ENCODE measurements at places on chromosomes 11 and 22.

- no peak for DNase-seq
Measured at GRCh38 chr11:93487032-93487483, 56.1 kb downstream of the SMCO4 start.

DNA sequence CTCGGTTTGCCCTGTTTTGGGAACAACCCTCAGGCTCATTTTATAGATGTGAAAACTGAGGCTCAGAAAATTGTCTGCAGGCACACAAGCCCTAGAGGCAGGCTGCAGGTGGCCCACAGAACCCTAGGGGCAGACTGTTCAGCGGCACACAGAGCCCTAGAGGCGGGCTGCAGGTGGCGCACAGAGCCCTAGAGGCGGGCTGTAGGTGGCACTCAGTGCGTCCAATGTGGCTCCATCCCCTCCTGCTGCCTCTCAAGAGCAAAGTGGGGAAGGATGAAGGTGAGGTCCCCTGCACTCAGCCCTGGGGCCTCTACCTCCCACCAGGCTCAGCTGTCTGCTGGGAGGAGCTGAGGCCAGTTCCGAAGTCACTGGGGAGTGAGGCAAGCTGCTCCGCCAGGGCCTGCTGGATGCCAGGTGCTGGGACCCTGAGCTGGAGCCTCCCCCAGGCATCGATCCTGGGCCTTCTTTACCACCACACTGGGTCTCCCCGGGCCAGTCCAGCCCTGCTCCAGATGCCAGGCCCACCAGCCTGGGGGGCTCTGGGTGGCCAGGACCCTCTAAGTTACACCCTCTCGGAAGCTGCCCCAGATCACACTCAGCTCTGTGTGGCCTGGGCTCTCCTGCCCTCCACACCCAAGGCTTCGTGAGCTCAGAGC lies 2.3 kb downstream of the ACY3 start:
- DNase-seq, result peak; percentile 46

DNA sequence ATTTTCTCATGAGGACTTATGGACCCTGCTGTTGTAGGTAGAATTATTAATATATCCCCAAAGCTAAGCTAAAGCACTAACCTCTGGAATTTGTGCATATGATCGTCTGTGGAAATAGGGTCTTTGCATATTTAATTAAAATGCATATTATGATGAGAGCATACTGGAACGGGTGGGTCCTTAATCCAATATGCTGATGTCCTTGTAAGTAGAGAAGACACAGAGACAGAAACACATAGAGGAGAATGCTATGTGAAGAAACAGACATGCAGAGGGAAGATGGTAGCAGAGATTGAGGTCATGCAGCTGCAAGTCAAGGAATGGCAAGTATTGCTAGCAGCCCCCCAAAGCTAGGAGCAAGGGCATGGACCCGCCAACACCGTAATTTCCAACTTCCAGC lies 439.2 kb downstream of the LRRC4C start:
- no peak for DNase-seq

DNA sequence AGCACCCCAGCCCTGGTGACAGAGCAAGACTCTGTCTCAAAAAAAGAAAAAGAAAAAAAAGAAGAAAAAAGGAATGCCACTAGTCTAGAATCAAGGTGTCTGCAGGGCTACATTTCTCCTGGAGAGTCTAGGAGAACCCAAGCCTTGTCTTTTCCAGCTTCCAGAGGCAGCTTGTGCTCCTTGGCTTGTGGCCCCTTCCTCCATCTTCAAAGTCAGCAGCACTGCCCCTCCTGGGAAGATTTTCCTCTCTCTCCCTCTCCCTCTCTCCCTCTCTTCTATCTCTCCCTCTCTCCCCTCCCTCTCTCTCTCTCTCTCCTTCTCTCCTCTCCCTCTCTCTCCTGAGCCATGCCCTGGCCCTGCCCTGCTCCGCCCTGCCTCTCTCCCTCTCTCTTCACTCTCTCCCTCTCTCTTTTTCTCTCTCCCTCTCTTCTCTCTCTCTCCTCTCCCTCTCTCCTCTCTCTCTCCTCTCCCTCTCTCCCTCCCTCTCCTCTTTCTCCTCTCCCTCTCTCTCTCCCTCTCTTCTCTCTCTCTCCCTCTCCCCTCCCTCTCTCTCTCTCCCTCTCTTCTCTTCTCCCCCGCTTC lies 97.7 kb upstream of the FGF3 start:
- no peak for DNase-seq

DNA sequence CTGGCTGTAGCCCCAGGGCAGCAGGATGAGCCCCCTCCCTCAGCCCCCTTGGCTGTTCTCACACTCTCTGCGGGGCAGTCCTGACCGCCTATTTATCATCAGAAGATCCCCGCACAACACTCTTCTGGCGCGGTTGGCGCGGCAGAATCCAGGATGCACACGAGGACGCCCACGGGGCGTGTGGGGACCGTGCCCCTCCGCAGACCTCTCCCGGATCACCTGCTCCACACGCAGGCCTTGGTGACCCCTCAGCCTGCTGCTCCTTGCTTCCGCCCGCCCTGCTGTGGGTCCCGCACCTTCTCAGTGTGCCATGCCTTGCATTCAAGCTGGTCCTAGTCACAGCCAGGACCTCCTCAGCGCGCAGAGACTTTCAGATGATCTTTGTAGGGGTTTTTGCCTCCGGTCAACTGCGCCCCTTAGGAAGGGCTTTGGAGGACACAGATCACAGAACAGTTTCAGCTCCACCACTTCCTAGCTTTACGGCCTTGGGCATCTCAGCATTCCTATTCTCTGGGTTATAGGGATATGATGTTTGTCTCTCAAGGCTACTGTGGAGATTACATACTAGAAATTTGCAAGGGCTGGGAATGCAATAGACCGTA lies 841 bp upstream of the TUB start:
- DNase-seq, result no peak

- DNase-seq, result no peak
Measured at GRCh38 chr11:113553915-113554314, 78.7 kb upstream of the DRD2 start.

DNA sequence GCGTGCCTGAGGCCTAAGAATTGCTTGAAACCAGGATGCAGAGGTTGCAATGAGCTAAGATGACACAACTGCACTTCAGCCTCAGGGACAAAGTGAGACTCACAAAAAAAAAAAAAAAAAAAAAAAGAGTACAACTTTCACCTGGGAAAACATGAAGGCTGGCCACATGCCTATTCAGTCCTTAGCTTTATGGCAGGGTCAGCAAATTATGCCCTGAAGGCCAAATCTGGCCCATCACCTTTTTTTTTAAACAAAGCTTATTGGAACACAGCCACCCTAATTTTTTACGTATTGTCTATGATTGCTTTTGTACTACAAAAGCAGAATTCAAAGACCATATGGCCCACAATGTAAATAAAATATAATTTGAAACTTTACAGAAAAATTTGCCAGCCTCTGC lies 8.2 kb downstream of the FSHB start:
- no peak for DNase-seq

GRCh38 chr11:66225066-66225465 lies 43.4 kb upstream of the RAB1B start:
- no peak for DNase-seq

DNA sequence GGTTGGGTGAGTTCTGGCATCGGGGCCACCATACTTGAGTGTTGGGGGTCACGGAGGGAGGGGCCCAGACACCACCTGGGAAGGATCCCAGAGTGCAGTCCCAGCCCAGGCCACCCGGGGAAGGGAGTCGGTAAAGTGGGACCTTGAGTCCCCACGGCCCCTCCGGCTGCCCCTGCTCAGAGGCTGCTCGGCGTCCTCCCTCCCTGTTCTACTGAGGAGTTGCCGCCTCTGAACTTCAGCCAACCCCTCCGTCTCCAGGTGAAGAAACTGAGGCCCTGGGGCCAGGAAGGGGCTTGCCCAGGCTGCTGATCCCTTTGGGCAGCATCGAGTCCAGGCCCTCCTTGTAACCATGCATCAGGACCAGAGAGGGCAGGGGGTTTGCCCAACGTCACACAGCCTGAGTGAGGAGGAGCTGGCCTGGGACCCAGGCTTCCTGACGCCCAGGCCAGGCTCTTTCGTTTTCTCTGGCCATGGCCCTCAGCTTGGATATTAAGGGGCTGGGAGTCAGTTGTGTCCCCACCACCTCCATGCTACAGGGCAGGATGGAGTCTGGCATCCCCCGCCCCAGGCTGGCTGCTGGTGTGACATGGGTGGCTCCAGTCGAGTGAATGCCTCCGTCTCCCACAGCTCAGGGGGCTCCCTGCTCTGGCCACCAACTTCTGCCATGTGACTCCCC lies 1.3 kb downstream of the PARVG start:
- DNase-seq, result peak; percentile 21

DNA sequence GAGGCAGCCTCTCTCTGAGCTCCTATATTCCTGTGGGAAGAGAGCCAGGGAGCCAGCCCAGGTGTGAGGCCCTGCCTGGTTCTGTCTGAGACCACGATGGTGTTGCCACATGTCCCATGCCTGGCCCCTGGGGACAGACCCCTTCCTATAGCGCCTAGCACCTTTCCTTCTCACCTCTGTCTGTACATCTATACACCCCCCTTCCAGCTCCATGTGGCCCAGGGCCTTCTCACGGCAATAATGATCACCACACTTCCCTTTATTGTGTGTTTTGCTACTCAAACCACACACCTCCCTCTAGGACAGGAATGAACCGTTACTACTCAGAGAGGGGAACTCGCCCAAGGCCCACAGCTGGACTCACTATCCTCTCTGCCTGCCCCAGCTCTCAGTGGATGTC lies 12.8 kb downstream of the CD82 start:
- DNase-seq, result no peak

DNA sequence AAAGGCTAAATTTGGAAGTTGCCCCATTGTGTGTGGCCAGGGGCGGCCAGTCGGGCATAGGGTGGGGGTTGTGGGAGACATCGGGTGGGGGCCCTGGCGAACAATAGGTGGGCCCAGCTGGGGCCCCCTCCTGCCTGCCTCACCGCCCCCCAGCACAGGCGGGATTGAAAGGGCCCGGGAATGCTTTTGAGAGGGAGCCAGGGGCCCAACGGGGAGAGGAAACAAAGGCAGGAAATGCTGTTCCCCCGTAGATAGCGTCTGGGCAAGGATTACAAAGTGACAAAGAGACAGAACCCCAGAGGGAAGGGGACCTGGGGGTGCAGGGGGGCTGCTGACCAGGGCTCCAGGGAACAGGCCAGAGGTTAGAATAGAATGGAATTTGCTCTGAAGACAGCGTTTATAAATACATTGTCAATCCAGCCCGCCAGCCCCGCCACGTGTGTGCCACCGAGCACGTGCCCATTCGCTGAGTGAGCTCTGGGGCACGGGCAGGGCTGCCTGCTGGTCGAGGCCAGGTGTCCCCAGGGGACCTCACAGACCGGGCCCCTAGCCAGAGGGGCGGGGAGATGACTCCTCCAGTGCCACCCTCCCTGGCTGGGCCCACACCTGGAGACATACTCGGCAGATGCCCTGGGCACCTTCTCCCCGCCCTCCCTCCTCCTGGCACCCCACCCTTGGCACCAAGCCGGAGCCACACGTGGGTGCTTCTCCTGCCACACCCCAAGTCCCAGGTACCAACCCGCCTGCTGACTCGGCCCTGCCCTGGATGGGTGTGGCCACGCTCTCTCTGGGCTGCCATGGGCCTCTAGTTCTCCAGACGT lies 9.7 kb downstream of the PDGFB start:
- DNase-seq, result no peak

DNA sequence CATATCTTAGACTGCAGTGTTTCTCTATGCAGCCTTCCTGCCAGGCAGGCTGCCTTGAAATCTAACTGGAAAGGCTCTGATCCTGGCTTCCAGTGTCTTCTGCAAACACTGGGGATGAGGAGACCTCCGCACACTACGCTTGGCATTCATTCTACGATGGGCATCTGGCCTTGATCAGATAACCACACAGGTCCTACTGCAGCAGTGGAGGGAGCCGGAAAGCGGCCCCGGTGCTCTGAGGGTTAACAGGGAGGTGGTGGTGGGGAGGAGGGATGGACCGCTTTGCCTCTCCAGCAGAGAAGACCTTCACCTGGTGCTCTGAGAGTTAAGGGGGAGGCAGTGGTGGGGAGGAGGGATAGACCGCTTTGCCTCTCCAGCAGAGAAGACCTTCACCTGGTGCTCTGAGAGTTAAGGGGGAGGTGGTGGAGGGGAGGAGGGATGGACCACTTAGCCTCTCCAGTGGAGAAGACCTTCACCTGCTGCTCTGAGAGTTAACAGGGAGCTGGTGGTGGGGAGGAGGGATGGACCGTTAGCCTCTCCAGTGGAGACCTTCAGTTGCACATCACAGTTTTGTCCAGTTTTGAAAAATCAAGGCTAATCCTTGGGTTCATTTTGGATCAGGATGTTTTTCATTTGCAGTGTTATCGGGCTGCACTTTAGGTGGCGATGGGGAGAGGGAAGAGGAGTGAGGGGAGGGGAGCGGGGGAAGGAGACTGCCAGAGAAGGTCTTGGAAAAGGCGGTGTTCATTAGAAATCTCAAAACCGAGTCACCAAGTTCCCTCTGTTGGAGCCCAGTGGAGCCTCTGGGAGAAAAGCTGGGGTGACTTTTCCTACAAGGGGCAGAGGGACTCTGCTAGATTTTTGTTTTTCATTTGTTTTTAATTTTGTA lies 5.6 kb downstream of the GAL start:
- no peak for DNase-seq

- DNase-seq, result no peak
Measured at GRCh38 chr11:12085371-12086251, 24.8 kb upstream of the MICAL2 start.

DNA sequence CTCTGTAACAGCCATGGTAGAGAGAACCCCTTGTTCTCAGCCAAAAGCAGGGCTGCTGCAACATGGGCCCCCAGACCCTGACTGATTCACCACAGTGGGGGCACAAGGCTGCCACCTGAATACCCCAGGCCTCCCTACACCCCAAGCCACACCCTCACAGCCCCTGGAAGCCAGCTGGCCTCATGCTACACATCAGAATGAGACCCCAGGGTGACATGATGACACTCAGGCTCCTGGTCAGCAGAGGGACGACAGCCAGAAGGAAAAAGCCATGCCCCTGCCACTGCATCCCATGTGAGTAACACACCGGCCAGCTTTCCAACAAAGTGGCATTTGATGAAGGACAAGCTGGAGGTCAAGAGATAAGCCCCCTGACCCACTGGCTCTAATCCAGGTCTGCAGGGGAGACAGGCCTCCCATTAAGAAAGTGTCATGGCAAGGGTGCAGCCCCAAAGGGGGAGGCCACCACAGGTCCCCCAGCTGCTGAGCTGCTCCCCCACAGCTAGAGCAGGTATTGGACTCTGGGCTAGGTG lies 2.6 kb downstream of the CDPF1 start:
- DNase-seq, result no peak
